K562 (cell line): ENCODE measurements at places on chromosomes 5 and 9.

DNA sequence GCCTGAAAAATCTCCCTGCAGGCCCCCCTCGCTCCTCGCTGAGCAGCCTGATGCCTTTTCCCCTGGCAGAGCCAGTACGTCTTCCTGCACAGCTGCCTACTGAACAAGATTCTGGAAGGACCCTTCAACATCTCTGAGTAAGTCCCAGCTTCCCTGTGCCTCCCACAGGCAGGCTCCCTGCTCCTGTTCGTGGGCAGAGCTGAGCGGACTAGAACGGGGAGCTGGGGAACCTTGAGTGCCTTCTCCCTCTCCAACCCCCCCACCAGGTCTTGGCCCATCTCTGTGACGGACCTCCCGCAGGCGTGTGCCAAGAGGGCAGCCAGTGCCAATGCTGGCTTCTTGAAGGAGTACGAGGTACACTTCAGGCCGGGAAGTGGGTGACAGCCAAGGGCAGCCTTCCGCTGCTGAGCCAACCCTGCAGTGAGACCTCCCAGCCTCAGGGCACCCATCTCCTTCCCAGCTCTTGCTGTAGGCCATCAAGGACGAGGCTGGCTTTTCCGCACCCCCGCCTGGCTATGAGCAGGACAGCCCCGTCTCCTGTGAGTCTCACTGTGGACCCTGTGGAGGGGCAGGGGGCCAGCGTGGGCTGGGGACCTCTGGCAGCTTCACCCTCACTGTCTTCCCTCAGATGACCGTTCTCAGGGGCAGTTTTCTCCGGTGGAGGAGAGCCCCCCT lies 21.1 kb upstream of the SPTLC1 start:
- DNase-seq: no peak

GRCh38 chr9:35996358-35996970 lies 38.5 kb upstream of the OR2S2 start:
- DNase-seq: no peak

DNA sequence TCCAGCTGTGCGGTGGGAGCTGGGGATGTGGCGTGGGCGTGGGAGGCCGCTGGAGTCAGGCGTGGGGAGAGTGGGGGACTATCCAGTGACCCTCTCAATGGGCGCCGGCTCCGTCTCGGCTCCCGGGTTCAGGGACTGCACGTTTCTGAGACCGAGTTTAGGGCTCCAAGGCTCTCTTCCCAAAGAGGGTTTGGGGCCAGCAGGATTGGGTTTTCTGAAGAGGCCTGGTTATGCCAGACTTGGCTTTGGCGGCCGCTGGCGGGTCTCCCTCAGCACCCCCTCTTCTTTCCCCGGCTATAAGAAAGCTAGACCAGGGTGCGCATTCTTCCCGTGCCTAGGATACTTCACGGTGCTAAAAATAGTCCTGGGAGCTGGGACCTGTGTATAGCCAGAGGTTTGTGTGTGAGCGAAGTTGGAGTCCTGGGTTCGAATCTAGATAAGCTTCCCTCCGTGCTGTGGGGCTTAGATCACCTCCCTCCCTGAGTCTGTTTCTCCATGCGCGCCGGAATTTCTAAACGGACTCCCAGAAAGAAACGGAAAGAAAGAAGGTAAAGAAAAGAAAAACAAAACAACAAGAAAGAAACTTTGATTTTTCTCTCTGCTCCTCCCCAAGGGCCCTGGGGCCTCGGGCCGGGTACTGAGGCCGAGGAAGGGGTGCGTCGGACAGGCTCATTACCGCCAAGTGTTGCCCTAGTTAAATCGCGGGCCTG lies 5.0 kb downstream of the HAND1 start:
- DNase-seq: no peak

GRCh38 chr5:150138551-150139265 lies 16.9 kb downstream of the PDGFRB start:
- DNase-seq: no peak

DNA sequence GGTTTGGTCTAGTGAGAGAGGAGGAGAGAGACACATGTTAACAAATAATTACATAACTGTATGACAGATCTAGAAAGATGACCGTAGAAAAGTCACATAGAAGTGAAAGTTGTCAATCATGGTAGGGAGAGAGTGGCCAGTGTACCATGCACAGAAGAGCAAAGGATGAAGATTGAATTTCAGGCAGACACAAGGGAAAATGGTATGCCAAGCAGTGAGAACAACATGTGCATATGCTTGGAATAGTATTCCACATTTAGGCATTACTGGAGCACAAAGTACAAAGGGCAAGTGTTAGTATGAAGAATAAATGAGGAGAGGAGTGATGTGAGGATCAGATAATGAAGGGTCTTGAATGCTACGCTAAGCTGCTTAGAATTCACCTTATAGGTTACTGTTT lies 20.3 kb downstream of the GRIN3A start:
- DNase-seq: no peak

GRCh38 chr9:137298401-137299202 lies 3.5 kb downstream of the NRARP start:
- DNase-seq: no peak

DNA sequence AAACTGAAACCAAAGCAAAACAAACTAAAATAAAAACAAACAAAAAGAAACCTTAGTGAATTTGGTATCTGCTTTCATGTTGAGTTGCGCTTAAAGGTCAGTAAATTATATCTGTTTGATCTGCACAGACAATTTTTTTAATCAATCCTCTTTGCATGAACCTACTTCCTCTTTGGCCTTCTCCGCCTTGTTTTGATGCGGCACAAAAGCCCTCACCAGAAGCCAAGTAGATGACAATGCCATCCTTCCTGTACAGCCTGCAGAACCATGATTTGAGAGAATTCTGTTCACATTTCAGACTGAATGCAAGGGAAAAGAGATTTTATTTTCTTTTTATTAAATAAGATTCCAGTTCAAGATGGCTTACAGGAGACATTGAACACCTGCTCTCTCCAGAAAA lies 473.6 kb upstream of the FTMT start:
- DNase-seq: no peak

- no peak for DNase-seq
Measured at GRCh38 chr9:81377921-81378320, 311.4 kb downstream of the TLE1 start.

DNA sequence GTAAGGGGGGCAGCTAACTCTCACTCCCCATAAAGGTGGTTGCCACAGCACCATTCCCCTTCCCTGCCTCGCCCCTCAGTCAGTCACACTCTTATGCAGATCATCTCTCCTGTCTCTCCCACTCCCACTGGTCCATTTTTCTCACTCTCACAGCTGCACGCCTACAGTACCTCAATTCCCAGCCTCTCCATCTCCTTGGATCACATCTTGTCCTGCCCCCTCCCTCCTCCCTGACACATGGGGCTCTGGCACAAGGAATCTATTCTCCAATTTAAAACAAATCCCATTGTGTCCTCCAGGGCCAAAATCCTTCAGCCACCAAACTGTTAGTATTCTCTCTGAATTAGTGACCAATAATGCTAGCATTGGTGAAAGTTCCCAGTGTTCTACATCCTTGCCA lies 114.4 kb downstream of the AUH start:
- no peak for DNase-seq

- no peak for DNase-seq
Measured at GRCh38 chr9:101514071-101514470, 19.6 kb upstream of the RNF20 start.

DNA sequence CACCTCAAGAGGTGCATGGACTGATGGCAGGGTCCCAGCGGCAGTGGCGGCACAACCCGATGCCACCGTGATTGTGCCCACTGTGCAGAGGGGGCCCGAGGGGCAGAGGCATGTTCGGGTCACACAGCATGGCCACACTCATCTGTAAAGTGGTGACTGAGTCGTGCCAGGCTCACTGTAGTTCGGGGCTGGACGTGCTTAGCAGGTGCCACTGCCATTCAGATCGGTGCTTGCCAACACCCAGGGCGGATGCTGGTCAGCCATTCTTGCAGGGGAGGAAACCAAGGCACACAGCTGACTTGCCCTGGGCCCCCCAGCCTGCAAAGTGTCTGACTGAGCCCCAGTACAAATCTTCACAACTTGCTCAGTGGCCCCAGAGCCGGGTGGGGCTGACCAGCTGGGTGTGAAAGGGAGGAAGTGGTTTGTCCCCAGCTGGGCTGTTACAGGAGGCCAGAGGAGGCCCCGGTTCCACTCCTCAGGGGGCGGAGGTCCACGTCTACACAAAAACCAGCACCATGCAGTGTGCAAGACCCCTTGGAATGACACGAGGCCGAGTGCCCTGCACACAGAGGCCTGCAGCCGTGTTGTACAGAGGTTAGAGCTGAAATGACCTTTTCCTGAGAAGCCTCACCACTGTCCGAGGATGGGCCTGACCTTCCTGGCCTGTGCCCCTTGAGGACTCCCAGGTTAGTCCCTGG lies 17.9 kb downstream of the FGD3 start:
- no peak for DNase-seq

DNA sequence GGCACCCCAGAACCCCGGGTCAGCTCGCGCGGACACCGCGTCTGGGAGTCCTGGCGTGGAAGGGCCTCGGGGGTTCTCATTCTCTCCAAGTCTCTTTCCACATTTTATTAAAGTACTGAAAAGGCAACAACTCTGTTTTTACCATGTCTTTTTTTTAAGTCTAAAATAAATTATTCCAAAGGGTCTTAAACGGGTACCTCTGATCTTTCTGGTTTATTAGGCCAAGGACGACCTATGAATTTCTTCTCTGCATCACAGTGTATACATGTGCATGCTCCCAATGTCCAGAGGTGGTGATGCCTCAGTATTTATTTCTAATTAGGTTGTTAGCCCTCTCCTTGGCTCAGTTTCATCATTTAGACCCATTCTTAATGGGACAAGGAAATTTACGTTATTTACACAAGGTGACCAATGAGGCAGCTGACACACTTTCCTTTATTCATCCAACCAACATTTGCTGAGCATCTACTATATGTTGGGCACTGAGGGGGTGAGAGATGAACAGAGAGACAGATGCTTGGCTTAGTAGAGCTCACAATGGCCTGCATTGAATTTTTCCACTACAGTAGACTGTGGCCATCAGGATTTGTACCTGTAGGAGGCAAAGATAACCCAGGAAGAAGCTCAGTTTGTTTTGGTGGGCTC lies 7.6 kb upstream of the OTP start:
- no peak for DNase-seq

DNA sequence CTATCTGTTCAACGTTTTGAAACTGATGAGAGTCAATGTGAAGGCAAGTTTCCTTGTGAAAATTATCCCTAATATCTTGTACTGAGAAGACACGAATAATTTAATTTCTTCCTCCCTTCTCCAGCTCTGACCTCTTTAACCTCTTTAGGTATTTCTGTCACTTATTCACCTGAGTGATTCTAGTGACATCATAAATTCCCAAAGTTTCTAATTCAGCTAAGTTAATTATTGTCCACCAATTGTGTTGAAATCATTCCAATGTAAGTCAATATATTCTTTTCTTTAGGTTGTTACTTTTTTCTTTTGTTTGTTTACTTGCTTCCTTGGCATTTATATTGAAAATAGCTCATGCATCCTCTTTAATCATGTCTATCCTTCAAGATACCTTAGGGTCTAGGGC lies 143.8 kb downstream of the PAPPA start:
- DNase-seq: no peak
